ENCODE measurements at places on chromosomes 3 and 15.

- no peak for DNase-seq
Observed at GRCh38 chr3:123605789-123606234, 21.0 kb upstream of the HACD2 start.

- DNase-seq: no peak
Observed at GRCh38 chr3:107796791-107797190, 274.0 kb downstream of the BBX start.

DNA sequence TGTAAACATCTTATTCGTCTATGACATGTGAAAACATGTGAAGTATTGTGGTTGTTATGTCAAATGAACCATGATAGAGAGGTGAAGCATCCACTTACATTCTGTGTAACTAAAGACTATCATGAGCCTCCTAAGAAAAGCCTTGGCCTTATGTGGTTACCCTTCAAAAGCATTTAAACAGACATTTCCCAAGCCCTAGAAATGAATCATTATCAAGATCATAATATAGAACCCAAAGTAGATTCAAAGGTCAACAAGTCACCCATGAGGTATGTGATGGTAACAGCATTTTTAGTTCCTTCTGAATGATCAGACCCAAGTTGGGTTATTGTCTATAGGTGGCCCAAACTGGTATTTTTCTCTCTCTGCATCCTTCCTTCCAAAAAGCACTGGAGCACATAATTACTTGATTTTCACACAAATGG, 408.0 kb downstream of the TBL1XR1 start:
- DNase-seq: no peak

- DNase-seq: no peak
Observed at GRCh38 chr3:27824312-27825200, 102.4 kb upstream of the EOMES start.

- DNase-seq: no peak
Observed at GRCh38 chr3:73933585-73933984, 308.8 kb upstream of the PDZRN3 start.

DNA sequence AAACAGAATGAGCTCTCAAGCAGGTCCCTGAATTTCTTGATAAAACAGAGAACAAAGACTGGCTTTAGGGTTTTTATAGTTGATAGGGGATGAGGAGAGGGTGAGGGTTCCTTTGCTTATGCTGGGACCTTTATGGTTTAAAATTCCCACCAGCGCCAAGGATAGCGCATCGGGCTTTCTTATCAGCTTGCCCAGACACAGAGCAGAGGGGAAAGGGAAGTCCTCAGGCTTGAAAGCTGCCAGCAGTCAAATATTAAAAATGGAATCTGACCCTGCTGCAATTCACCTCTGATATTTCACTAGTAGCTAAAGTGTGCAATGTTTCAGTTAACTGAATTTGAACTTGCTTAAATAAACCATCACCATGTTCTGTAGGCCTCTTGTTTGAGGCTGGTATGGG, 55.0 kb upstream of the EPHA3 start:
- no peak for DNase-seq

DNA sequence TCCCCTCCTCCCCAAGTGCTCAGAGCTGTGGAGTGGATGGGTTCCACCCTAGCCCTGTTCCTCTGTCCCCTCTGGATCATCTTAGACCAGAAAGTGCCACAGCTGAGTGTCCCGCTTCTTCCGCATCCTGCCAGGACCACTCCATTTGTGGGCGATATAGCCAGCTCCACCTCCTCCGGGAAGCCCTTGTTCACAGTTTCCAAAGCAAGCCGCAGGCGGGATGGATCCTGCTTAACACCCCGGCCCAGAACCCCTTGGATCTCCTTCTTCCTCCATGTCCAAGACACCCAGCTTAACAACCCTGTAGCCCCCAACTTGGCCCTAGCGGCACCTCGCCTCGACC, 490 bp upstream of the ALAS1 start:
- DNase-seq: no peak

DNA sequence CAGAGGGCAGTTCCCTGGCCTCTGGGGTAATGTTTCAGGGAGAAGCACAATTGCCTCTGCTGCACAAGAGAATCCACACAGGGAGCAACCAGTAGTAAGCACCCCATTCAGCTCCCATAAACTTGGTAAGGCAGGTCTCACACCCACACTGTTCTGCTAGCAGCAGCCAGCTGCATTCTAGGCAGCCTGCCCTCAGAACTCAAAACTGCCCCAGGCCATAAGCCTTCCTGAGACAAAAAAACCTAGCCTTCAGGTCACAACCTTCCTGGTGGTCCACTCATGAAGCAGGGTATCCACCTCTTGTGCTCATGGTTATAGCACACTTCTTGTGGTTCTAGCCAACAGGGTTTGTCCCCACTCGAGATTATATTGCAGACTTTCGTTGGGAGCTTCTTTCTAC, 33.7 kb upstream of the ABI3BP start:
- DNase-seq: no peak

DNA sequence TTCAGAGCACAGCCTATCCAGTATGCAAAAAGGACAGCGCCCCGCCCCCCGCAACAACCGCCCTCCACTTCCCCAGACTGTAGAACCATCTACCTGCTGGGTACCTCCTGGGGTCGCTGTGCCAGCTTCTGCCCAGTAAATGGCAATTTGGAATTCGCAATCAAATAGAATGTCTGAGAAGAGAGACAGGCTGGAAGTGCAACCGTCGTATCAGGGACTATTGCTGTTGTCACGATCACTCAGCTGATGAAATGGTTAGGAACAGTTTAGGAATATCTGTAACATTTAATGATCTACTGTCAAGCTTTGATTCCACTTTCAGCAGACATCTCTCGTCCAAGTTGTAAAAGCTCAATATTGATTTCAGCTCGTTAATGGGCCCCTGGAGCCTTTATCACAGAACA, 13.3 kb upstream of the PARL start:
- DNase-seq: no peak

GRCh38 chr15:52440414-52440813, 88.3 kb downstream of the MYO5A start:
- DNase-seq: no peak

- DNase-seq: no peak
Observed at GRCh38 chr3:175911937-175912336, 1052.8 kb downstream of the NAALADL2 start.

DNA sequence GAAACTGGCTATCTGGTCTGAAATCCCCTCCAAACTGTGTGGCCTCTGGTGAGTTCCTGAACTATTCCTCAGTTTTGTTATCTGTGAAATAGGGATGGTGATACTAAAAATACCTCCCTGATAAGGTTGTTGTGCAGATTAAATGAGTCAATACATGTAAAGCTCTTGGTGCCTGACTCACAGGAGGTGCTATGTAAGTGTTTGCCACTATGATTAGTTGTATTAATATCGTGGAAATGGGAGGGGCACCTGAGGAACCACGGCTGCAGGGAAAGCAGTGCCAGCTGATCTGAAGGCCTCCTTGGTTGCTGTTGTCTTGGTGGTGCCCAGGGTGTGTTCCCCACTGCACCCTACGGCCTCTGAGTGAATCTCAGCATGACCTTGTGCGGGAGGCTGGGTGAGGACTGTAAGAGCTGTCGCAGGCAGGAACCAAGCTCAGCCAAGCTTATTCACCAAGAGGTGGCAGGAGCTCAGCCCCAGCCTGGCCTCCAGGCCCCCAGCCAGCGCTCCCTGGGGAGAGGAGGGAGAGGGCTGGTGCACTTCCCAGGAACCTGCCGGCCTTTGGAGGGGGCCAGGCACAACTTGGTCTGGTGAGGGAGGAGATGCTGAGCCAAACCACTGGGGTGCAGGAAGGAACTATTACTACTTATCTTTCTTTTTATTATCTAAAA, 44.8 kb upstream of the CCDC174 start:
- no peak for DNase-seq
